H1 (cell line): ENCODE measurements at places on chromosomes 2 and 18.

DNA sequence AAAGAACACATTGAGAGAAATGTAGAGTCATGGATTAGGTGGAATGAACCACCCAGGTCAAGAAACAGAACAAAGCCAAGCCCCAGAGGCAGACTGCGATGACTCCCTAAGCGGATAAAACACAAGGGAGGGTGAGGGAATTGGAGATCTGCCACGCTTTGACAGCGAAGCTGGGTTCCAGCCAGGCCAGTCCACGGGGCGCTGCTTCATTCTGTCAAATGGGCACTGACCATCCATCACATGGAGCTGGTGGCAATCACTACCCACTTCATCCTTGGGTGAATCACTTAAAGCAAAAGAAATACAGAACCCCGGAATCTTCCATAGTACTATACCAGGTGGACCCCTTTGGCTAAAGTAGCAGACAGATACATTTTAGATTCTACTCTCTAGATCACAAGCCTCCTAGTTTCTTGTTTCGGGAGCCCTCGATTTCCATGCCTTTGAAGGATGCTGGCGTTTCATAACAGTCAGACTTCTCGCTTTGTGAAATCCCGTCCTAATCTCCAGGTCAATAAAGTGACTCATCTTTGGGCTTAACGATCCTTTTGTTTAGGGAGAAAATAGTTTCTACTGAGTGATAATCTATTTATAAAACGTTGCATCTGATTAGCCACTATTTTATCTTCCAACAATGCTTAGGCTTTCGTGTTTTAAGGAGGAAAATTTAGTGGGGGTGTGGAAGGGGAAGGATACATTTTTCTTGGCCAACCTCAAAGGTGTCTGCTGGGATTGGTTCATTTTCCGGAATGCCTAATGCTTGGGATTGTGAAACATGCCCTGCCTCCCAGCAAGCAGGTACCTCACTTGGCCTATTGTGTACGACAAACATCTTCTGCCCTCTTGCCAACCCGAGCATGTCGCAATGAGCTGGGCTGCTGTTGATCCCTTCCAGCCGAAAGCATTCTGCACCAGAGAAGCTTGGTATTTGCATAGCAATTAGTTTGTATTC lies 44.1 kb upstream of the HDAC4 start:
- no peak for DNase-seq

GRCh38 chr2:208980321-208980720 lies 443.5 kb upstream of the MAP2 start:
- no peak for DNase-seq

DNA sequence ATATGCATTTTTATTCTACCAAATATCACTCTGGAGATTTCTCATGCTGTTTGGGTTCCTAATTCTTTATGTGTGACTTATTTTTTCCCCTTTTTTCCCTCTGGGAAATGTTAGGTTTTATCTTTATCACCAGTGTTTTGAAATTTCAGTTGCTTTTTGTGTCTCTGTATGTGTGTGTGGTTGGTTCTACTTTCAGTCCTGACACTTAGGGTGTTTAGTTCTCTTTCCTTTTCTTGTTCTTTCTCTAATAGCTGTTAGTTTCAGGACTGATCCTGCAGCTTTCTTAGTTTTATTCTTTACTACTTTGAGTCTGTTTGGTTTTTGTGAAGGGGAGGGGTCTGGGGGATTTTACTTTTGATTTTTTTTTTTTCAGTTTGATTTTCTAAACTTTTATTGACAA lies 23.1 kb downstream of the PPM1B start:
- no peak for DNase-seq

DNA sequence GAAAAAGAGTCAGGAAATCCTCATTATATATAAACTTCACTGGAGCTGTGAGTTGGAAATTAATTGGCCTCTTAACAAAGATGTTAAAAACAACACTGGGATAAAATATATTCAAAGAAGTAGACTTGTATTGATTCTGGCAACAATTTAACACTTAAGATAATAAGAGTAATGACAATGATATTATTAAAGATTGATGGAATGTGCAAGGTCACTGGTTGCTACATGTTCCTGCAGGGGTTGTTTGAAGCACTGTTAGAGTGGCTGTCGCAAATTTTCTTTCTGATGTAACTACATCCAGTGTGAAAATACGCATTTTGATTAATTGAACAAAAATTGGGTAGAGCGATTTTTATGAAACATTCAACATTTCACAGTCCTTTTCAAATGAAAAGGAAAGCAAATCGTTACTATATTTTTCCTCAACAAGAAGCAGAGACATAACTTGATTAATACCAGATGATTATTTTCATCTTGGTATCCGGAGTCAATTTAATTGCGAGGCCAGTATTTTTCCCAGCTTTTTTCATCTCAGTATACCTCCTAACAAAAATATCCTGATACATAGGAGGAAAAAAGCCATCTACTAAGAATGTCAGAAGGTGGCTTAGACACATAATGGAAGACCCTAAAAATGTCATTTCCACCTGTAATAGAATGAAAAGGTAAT lies 6.1 kb downstream of the PTGR3 start:
- no peak for DNase-seq

DNA sequence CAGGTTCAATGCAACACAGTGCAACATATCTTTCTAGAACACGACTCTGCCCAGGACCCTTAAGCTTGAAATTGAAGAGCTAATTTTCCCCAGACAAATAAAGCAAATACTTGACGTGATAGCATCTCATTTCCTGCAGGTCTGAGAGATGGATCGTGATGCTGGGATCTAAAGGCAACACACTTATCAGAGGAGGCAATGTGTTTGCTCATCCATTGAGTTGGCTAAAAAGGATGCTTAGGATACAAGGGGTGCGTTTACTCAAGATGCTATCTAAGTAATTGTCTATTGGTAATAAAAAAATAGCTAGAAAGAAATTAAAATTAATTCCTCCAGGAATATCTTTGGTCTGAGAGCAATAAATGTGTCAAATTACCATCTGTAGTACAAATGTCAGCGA lies 129.0 kb downstream of the SOCS6 start:
- DNase-seq: no peak

- no peak for DNase-seq
Measured at GRCh38 chr2:108923736-108924579, 65.1 kb downstream of the EDAR start.

DNA sequence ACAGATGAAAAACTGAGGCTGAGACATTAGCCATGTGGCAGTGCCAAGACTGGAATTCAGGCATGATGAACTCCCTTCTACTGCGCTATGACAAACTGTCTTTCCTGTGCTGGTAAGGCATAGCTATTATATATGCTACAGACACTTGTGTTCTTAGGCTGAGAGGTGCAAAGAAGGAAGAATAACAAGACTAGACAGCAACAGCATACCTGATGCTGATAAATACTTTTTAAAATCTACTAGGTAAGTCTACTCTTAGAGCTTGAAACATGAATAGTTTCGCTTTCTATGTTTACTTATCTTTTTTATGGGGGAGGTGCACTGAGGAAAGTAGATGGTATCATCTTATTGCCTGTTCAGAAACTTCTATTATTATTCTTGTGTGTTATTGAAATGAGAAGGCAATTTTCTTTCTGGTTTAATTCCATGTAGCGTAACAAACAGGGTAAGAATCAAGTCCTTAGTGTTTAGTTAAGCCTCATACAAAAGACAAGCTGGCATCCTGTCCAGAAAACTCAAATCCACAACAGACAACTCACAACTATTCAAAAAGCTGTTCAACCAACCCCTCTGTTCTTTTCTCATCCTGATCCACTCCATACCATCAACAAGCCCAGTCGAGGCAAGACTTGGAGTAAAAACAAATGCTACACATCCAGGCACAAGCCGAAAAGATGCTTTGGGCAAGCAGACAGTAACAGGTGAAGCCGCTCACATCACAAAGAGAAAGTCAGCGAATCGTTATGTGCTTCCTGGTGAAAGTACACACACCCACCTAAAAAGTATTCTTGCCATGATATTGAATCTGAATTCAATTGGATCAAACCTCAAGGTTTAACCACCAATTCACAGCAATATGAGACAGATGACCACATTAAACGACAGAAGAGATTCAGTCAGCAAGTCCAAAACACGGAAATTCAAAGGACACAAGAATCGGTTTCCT lies 1.5 kb downstream of the TTC32 start:
- DNase-seq: no peak

DNA sequence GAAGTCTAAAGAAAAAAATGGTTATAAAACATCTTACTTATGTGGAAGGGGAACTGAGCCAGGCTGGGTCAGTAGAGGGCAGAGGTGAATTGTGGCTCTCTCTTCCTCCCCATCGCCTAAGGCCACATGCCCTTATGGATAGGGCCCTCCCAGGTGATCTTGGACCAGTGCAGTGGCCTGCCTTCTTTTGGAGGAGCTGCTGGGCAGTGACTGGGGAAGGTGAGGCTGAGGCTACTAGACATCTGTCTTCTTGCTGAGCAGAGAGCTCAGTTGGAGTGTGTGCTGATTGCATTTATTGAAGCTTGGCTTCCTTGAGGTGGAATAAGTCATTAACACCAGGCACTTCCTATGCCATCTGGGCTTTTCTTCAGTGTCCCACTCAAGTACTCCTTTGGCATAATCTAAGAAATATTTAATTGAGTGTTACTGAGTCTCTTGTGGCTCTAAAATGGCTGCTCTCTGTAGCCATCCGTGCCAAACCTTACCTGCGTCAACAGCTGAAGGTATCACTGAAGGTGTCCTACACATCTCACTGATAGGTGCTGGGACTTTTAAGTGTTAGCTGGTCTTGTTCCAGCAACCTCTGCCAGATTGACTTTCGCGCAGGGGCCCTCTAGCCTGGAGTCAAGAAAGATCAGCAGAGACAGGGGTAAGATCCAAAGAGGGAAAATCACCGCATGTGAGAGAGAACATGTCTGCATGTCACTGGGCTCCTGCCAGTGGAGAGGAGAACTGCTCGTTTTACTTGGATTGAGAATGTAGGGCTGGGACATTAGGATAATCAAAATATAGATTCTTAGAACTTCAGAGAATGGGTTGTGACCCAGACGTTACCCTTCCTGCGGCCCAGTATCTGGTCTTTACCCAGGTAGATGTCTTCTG lies 256.1 kb downstream of the LTBP1 start:
- DNase-seq: no peak

- DNase-seq: no peak
Measured at GRCh38 chr18:45171679-45172191, 443.5 kb upstream of the SLC14A2 start.

DNA sequence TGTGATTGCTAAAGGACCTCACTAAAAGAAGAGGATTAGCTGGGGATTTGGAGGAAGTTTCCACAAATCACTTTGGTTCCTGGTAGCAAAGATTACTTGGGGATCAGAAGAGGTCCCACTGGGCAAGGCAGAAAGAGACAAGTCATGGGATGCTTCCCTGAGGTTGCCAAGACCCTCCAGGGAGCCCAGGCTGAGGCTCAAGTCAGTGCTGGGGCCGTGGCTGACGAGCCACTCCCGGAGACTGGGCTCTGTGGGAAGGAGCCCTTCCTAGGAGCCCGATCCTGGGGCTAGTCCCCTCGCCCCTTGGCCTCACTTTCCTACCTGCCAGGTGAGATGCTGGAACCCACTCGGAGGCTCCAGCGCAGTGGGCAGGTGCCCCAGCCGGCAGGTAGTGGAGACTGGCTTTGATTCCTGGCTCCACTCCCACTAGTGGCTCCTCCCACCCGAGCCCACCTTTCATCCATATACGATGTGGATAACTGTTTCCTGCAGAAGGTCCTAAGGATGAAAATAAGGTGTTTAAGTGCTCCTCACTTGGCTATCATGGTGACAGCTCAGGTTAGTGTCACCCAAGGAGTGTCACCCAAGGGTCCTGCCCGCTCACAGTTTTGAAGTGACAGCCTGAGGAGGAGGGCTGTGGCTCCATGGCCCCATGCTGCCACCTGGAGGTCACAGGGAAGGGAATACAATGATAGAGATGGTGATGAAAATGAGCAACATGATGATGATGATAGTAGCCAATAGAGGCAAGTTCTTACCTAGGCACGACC lies 100.5 kb downstream of the CAPN13 start:
- no peak for DNase-seq

- no peak for DNase-seq
Measured at GRCh38 chr2:171963198-171963597, 36.6 kb upstream of the METAP1D start.

- peak; percentile 47 for DNase-seq
Measured at GRCh38 chr2:149027590-149028250, 10.8 kb upstream of the LYPD6B start.

DNA sequence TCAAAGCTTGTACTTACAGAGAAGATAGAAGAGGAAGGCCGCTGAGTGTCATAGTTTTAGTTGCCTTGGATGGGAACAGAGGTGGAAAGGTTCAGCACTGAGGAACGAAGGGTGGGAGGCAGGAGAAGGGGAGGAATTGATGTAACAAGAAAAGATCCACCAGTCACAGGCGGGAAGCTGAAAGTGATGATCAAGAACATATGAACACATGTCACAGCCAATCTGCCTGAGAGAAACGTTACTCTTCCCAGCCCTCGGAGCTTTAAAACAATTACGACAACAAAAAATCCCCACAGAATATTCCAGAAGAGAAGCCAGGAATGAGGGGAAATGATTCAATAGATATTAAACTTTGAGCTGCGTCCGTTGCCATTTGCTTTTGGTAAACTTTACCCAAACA lies 87.1 kb downstream of the TSHZ1 start:
- no peak for DNase-seq

DNA sequence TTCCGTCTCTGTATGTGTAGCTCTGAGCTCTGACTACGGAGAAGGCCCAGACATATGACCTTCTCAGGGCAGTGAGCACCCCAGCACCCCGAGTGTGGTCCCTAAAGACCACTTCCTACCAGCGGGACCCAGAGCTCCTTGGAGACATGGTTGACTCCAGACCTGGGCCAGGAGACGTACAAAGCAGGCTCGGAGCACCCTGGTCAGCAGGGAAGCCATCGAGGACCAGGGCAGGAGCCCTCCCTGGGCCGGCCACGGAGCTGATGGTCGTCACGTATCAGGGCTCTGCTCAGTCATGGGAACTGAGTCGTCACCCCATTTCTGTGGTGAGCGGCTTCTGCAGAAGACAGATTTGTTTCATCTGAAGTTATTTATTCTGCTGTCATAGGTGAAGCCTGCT lies 12.8 kb upstream of the NEU4 start:
- DNase-seq: no peak

DNA sequence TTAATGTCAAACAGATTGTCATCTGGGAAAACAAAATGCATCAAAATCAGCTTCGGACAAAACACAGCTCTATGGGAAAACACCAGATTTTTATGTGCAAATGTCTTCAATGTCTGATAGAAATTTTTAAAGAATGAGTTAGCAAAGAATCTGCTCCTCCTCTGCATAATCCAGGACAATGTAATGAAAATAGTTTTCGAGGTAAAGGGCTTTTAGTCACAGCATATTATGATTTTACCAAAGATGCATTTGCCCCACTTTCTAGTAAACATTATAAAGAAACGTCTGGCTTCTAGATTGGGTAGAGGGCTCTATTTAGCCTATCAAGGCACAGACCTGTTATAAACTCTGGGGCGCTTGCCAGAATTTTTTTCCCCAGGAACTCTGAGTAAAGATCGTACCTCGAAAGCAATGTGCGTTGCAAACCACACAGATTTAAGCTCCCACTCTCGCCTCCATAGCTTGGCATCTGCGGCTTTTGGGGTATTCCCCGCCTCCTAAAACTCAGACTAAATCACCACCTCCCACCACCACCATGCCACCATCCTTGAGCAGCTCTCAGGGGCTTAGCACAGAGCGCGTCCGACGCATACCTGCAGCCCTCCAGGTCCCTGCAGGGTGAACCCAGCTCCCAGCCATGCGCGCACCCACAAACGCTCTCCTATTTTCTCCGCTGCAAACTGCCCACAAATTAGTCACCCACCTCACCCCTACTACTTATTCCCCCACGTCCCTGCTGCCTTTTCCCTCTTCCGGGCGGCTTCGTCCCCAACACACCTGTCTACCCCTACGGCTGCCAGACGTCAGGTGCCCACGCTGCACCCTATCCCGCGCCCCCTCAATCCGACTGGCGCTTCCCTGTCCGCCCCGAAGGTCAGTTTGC lies 829 bp downstream of the ACVR1C start:
- no peak for DNase-seq

GRCh38 chr2:168849610-168850009 lies 40.6 kb downstream of the SPC25 start:
- DNase-seq: no peak
